ENCODE measurements at places on chromosomes 16 and 17.
A peak's percentile ranks its signal among the peaks of the same experiment; 100 is the strongest.

DNA sequence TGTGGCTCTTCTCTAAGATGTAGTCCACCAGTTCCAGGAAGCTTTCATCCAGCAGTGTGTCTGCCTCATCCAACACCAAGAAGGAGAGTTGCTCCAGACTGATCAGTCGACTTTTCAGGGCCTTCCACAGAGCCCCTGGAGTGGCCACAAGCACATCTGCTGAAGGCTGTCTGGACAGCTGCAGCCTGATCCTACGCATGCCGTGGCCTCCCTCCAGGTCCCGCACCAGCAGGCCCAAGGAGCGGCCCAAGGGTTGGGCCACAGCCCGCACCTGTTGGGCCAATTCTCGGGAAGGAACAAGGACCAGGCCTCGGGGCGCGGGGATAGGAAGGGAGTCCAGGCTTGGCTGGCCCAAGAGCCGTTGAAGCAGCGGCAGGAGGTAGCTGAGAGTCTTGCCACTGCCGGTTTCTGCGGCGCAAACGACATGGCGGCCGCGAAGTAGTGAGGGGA lies 729 bp downstream of the DDX28 start:
- no peak for DNase-seq

DNA sequence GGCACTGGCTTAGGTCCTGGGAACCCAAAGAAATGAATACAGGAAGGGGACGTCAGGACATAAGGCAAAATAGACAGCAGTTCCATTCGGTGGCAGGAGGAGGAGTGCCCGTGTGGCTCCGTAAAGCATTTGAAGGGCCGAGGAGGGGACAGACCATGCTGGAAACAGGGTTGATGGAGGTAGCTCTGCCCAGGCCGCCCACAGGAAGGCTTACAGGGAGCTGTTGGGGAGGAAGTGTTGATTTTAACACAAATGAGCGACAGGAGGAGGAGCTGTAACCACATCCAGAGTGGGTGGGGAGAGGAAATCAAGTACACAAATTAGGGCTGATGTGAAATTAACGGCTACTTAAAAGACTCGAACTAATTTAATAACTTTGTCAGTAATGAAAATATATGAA lies 54.6 kb downstream of the RBFOX3 start:
- no peak for DNase-seq

GRCh38 chr17:70295329-70295728 lies 126.0 kb downstream of the KCNJ2 start:
- no peak for DNase-seq

DNA sequence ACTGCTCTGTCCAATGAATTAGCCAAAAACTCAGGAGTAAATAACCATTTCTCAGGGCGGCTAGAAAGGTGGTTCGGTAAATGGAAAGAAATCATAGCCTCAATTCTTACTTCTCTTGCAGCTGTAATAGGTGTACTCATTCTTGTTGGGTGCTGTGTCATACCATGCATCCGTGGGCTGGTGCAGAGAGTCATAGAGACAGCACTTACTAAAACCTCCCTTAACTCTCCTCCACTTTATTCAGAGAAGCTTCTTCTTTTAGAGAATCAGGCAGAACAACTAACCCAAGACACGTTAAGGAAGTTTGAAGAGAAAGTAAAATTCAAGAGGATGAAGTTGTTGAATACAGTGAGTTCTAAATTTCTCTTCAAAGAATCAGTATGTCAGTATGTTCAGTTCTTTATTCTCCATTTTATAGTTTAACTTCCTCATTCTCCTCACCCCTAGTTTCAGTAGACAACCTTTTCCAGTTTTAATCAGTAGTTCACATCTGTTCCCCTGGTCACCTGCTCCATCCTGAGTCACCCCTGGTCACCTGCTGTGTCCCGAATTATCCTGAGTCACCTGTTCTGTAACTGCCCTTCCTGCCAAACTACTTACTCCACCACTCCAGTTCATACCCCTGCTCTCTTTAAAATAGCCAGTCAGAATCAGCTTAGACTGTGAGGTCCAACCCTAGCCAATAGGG lies 85.9 kb downstream of the EMP2 start:
- DNase-seq, result no peak

DNA sequence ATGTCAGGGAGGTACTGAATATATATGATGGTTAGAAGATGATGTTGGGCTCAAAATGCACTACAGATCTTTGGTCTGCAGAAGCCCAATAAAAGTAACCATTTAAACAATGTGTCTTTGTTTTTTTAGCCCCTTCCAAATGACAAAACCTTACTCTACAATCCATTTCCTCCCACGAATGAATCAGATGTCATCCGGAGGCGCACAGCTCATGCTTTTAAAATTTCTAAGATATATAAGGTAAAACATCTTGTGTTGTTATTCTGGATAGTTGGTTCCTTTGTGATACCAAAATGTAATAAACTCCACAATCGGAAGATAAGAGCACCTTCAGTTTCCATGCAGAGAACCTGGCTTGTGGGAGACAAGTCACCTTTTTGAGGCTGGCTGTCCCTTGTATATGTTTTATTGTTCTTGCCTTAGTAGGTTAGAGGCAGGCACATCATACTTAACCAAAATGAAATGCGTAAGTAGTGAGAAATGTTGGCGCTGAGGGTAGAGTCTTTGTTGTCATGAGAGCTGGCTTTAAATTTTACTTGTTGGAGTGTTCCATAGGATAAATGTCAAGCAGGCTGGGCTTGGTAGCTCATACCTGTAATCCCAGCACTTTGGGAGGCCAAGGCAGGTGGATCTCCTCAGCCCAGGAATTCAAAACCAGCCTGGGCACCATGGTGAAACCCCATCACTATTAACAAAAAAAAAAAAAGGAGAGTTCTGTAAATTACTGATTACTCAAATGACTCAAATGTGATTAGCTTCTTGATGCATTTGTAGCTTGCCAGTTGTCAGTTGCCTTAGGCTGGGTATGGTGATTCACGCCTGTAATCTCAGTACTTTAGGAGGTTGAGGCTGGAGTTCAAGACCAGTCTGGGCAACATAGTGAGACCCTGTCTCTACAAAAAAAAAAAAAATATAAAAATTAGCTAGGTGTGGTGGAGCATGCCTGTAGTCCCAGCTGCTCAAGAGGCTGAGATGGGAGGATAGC lies 19.7 kb upstream of the SNTB2 start:
- DNase-seq, result no peak

DNA sequence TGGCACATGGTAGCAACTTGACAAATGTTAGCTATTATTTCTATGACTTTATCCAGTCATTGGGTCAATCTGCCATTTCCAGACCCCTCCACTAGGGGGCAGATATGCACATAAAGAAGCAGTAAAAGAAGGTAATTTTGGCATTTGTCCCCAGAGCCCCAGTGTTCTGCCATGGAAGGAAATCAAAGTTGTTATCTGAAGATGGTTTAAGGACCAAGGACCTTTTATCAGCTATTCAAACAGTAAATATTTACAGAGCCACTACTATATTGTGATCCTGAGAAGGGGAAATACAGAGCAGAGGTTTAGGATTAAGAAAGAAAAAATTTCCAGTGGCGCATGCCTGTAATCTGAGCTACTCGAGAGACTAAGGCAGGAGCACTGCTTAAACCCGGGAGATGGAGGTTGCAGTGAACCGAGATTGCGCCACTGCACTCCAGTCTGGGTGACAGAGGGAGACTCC lies 20.0 kb downstream of the TRAF4 start:
- peak; percentile 57 for DNase-seq

- no peak for DNase-seq
These were observed 19.5 kb upstream of the MSI2 start for GRCh38 chr17:57236686-57237299.

GRCh38 chr16:4176906-4177417 lies 60.7 kb upstream of the ADCY9 start:
- no peak for DNase-seq

DNA sequence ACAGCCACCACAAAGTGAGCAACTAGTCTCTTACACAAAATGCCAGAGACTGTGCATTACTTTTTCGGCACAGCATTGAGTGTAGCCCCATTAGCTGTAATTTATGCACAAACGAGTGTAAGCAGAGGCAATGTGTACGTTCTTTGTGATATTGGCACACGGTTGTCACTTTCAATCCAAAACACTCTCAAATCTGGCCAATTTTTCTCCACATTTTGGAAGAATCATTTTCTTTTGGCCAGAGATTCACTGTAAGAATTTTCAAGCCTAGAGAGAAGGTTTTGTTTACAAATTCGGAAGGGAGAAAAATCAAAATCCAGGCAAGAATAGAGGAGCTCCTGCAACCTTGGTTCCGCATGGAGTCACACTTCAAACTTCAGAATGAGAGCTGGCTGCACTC lies 15.4 kb upstream of the KIF2B start:
- no peak for DNase-seq

GRCh38 chr17:1592751-1593629 lies 30.4 kb upstream of the PITPNA start:
- DNase-seq, result no peak

DNA sequence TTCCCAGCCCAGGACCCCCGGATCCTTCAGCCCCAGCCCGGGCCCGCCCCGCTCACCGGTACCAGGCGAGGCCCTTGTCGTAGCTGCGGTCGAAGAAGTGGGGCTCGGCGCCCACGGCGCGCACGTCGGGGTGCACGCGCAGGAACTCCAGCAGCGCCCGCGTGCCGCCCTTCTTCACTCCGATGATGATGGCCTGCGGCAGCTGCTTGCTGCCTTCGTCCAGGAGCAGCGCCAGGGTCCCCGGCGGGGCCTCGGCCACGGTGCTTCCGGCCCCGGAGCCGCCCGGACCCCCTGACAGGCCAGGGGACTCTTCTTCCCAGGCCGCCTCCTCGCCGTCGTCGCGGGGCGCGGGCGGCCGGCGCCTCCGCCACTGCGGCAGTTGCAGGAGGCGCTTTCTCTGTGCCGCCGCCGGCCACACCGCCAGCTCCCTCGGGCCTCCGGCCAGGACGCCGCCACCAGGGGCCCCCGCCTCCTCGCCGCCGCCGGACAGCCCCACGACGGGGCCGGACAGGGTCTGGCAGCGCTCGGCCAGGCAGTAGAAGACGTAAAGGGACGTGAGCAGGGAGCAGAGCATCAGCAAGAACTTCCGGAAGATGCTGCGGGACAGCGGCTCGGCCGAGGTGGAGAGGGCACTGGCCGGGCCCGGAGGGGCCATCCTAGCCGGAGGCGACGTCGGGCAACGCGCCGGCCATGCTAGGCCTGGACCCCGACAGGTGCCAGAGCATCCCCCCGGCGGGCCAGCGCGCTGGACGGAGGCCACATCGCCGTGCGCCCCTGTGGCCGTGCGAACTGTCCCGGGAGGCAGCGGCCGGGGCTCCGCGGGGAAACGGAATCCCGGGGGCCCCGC lies 1.0 kb downstream of the HS3ST3A1 start:
- peak; percentile 37 for DNase-seq

- DNase-seq, result no peak
These were observed 541.9 kb upstream of the CDH11 start for GRCh38 chr16:65663774-65664173.

Data from T1000 (cell line).